ENCODE measurements at places on chromosomes 11 and 22. TPM values are rescaled to one million over a fixed set of nuclear protein-coding genes. Genes with fewer than 3 reads are reported as not detected.

The WNT7B gene
- polyA plus RNA-seq, result not detected

The KBTBD3 gene
- 16.8 TPM for polyA plus RNA-seq

The APOBEC3C gene
- polyA plus RNA-seq, result 84.0 TPM

The SLC22A6 gene
- not detected for polyA plus RNA-seq

The FEN1 gene
- 39.2 TPM for polyA plus RNA-seq

The CHADL gene
- polyA plus RNA-seq, result 0.49 TPM

The KRTAP5-10 gene
- 0.34 TPM for polyA plus RNA-seq

The YDJC gene
- 31.2 TPM for polyA plus RNA-seq

The NPAS4 gene
- 1.5 TPM for polyA plus RNA-seq

The EIF3L gene
- polyA plus RNA-seq, result 387 TPM

The ALKBH3 gene
- 25.0 TPM for polyA plus RNA-seq

The MRGPRE gene
- not detected for polyA plus RNA-seq

The GAL gene
- polyA plus RNA-seq, result 5.9 TPM

The PARVG gene
- polyA plus RNA-seq, result not detected

The APLNR gene
- 13.6 TPM for polyA plus RNA-seq

The HTR3B gene
- polyA plus RNA-seq, result not detected

The DUSP8 gene
- 0.59 TPM for polyA plus RNA-seq

The UBQLNL gene
- polyA plus RNA-seq, result 2.1 TPM

The SLC29A2 gene
- polyA plus RNA-seq, result 32.6 TPM

The FXYD6 gene
- polyA plus RNA-seq, result 541 TPM

The TIGD3 gene
- 0.88 TPM for polyA plus RNA-seq

The CASP5 gene
- not detected for polyA plus RNA-seq

All from cardiac muscle cell (in vitro differentiated cells and primary cell).